MM.1S (cell line): ENCODE measurements at places on chromosomes 16 and 17.

DNA sequence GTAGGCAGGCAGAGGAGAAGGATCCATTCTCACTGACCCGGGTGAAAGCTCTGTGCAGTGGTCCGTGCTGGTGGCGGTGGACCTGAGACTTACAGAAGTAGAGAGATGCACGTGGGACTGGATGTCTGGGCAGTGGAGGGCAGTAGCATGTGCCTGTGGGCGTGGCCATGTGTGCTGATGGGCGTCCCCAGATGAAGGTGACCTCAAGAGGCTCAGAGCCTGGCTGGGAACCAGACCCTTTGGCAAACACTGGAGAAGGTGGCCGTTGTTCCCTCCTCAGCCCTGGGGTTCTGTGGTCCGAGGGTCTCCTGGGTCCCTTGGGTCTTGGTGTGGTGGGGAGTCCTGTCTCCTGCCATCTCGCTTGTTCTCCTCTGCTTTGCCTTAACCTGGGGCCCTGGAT lies 15.6 kb downstream of the WSCD1 start:
- no peak for DNase-seq

DNA sequence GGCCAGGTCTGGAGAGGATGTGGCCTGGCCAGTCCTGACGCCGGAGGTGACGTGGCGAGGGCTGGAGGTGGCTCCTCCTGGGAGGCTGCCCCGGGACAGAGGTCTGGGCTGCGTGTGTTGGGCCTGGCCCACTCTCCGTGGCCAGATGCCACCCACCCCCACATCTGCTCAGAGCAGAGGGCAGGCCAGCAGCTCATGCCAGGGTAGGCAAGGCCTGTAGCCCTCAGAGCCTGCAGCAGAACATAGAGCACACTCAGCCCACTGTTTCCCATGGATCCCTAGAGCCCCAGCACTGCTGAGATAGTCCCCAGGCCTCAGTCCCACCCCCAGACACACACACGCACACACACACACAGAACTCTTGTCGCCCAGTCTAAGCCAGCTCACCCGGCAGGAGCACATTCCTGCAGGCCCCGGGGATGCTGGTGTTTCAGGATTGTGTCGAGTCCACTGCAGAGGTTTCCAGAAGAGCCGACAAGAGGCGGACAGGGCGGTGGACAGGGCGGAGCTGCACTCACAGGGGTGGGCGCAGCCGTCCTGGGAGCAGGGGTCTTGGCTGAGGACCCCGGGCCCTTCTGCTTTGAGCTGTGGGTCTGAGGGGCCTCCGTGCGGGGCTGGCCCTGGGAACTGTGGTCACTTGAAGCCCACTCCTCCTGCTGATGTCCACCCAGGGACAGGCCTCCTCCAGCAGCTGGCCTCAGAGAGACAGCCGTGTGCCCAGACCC lies 33.4 kb downstream of the SOX8 start:
- DNase-seq: no peak

- DNase-seq: no peak
Measured at GRCh38 chr17:75317671-75318070, 28.4 kb upstream of the SLC25A19 start.

DNA sequence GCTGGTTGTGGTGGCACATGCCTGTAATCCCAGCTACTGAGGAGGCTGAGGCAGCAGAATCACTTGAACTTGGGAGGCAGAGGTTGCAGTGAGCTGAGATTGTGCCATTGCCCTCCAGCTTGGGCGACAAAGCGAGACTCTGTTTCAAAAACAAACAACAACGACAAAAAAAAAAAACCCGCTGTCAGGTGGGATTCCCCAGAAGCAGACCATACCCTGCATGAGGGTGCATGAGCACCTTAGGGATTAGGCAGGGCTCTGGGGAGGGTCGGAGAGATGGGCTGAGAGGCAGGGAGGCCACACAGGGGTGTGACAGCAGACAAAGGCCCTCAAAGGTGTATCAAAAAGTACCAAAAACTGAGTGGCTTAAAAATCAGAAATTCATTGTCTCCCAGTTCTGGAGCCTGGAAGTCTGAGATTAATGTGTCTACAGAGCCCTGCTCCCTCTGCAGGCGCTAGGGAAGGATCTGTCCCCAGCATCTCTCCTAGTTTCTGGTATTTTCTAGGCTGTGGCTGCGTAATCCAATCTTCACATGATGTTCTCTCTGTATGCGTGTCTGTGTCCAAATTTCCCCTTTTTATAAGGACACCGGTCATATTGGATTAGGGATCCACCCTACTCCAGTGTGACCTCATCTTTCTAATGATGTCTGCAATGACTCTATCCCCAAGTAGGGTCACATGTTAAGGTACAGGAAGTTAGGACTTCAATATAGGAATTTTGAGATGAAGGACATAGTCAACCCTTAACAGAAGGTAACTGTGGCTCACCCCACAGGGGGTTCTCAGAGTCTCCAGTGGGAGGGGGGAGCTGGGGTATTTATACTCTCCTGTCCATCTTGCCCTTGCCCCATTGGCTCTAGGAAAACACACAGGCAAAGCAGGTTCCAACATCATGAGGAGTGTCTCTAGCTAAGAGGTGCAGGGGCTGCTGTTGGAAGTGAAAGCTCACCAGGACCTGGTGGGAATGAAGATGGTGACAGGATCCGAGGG lies 13.6 kb upstream of the TVP23A start:
- no peak for DNase-seq

- DNase-seq: peak; percentile 49
Measured at GRCh38 chr16:55842369-55843104, 9.6 kb upstream of the CES1 start.

DNA sequence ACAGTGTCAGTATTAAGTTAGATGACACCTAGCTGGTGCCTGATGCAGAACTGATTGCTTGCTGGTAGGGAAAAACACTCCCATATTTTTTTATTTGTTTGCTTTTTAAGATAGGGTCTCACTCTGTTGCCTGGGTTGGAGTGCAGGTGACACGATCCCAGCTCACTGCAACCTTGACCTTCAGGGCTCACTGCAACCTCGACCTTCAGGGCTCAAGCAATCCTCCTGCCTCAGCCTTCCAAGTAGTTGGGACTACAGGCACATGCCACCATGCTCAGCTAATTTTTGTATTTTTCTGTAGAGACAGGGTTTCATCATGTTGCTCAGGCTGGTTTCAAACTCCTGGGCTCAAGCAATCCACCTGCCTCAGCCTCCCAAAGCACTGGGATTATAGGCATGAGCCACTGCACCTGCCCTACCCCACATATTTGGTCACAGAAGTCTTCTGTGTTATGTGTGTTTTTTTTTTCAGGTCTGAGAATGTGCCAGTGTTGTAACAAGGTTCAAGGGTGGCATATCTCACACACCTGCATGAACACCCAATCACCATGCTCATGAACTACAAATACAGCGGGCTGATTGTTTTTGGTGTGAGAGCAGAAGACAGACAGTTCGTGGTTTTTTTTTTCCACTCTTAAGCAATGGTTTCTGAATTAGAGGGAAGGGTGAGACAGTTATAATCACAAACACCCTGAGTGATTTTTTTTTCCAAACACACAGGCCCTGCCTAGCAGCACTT lies 22.8 kb downstream of the SPAG9 start:
- DNase-seq: peak; percentile 25

DNA sequence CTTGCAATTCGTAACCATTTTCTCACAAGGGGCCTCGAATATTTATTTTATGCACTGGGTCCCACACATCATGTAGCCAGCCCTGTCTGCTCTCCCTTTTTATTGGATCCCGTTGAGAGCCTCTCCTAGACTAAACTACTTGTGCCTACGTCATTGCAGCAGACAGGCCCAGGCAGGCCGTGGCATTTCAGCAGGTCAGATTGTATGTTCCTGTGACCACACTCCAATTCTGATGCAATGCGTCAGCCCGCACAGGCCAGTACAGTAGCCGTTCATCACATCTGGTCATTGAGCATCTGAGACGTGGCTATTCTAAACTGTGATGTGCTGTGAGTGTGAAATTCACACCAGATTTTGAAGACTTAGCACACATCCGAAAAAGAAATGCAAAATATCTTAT lies 42.2 kb downstream of the ABAT start:
- no peak for DNase-seq

GRCh38 chr17:30235386-30236296 lies at the start of gene SLC6A4:
Gene SLC6A4, minus strand, starts transcription at chr17:30235697. Its CDS starts 13,739 bp downstream, at chr17:30221958.
- DNase-seq: no peak

- no peak for DNase-seq
Measured at GRCh38 chr17:50848711-50849110, 13.3 kb downstream of the WFIKKN2 start.

DNA sequence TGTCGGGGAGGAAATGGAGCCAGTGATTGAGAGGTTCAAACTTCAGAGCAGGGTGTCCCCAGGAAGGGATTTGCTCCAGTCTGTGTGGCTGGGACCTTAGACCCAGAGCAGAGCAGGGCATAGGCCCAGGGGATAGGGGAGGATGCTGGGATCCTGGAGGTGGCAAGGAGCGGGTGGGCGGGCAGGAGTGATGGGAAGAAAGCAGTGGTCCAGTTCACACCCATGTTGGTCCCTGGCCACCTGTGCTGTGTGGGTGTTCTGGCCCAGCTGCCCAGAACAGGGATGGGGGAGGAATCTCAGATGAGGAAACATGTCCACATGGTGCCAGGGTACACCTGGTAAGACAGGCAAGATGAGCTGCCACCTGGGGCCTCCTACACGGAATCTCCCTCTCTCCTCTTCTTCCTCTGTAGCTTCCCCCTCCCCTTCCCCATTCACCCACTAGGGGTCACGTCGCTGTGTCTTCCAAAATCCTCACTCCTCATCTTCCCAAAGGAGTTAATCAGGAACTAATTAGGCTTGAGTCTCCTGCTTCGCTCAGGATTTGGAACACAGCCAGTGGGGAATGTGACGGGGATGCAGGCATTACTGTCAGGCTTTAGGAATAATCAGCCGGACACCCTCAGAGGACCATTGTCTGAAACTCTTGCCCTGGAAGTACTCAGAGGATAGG lies 2.3 kb downstream of the BEAN1 start:
- no peak for DNase-seq

DNA sequence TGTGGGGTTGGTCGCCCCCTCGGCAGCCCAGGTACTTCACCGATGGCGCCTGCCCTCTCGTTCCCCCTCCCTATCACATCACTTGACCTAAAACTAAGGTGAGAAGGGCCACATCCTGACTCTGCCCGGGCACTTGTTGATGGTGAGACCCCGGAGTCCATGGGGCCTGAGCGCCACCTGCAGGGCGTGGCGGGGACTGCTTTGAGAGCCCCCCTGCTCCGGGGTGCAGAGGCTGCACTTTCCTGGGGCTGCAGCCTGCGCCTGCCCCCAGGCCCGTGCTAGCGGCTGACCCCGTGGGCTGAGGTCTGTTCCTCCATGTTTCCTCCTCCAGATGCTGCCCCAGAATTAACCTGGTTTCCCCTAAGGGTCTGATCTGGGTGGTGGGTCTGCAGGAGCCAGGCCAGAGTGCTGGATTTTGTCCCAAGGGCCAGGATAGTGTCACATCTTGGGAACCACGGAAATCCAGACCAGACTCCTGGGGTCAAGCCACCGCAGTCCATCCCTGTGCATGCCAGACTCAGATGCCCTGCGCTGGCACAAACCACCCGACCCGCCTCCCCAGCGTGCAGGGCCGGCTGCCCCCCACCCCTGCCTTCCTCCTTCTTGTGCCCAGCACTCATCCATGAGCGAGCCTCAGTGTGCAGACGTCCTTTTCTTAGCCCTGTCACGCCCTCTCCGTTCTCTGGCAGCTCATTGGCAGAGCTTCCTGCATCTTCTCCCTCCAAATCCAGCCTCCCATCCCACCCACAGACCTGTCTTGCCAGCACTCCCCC lies 2.7 kb downstream of the NDUFAF8 start:
- peak; percentile 45 for DNase-seq

DNA sequence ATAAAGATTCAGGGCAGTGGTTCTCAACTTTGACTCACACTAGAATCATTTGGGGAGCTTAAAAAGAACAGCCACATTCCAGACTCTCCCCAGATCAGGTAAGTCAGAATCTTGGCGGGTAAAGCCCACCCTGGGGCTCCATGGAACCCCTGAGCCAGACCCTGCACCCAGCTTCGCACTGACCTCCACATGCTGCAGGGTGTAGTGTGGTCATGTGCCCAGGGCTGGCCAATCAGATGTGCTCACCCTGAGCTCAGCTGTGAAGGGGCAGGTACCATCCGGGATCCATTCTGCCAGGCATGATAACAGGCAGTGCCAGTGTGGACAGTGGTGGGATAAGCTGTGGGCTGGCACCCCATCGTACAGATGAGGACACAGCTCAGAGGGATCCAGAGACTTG lies 28.1 kb upstream of the MED9 start:
- DNase-seq: no peak

DNA sequence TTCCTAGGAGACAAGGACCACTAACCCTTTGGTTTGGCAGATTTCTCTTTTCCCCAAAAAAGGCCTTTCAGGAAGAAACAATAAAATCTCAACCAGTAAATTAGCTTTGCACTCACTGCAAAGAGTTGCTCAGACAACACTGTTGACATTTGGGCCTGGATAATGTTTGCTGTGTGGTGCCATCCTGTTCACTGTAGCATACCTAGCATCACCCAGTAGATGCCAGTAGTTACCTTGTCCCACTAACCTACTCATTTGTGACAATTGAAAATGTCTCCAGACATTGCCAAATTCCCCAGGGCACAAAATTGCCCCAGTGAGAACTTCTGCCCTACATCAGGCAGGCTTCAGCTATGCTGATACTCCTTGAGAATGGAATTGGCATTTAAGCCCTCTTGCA lies 177.0 kb upstream of the ERCC4 start:
- DNase-seq: no peak

GRCh38 chr17:70017112-70017511 lies 57.9 kb upstream of the KCNJ16 start:
- DNase-seq: no peak

GRCh38 chr16:15966836-15967546 lies 17.6 kb downstream of the ABCC1 start:
- no peak for DNase-seq

GRCh38 chr16:75590920-75591843 lies 25.0 kb downstream of the GABARAPL2 start:
- no peak for DNase-seq
